H9 (cell line): ENCODE measurements at places on chromosomes 1 and 21.
A peak's percentile ranks its signal among the peaks of the same experiment; 100 is the strongest.

DNA sequence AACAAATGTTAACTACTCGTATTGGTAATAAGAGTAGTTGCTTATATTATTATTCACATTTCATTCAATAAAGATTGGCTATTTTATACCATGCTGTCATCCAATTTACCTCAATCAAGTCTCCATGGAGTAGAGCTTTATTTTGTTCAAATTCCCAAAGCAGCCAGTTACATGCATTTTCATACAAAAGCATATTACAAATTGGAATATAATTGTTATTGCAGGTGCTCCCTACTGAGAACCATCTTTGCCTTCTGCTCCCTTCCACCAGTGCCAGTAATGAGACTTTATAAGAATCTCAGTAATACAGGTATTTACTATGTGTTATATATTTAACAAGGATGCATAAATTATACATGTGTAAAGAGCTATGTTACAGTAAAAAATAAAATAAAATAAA is 54.2 kb downstream of the FOXJ3 start:
- no peak for DNase-seq

GRCh38 chr1:65650682-65651081 is 142.0 kb upstream of the PDE4B start:
- no peak for DNase-seq

- DNase-seq: no peak
These were observed 642.8 kb downstream of the PLA2G4A start for GRCh38 chr1:187471555-187471954.

GRCh38 chr1:183734543-183735036 is 70.3 kb upstream of the RGL1 start:
- DNase-seq: no peak

DNA sequence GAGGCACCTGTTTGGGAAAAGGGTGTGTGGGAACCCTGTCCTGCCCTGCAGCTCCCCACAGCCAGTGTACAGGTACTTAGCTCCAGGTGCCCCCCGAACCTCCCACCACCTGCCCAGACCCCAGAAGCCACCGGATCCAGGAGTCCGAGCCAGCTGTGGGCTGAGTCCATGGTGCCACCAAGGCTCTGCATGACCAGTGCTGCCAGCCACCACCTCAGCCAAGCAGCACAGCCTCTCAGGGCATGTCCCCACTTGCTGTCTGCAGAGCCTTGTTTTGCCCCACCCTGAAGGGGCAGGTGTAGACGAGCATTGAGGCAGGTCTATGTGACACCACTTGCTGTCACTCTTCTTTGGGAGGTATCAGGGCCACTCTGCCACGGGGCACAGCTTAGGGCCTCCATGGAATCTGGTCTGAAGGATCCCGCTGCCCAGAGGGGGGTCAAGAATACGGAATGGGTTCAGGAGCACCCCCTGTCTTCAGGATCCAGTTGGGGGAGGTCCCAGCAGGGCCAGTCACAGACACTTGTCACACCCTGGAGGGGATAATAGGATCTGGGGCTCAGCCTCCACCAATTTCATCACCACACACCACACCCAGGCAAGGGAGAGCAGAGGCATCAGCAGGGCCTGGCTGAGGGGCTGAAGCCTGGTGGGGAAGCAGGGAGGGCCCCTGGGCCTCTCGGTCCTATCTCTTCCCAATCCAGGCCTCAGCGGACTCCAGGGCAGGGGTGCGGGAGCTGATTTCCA is 27.7 kb downstream of the ARHGEF19 start:
- DNase-seq: no peak

DNA sequence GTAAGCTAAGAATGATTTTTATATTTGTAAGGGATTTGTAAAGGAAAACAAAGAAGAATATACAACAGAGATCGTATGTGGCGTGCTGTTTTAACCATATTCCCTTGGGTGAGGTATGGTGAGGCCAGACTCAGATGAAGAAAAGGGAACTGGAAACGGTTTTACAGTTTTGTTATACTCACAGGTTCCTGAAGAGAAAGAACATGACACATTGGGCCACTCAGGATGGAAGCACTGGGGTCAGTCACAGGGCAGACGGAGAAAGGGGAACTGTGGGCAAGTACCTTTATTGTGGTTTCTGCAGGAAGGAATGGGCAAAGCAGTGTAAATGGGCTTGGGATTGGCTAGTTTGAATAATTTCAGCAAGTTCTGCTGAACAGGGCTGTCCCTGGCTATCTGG is 177.4 kb downstream of the LBR start:
- no peak for DNase-seq

GRCh38 chr1:42017259-42017658 is 98.5 kb upstream of the HIVEP3 start:
- no peak for DNase-seq

DNA sequence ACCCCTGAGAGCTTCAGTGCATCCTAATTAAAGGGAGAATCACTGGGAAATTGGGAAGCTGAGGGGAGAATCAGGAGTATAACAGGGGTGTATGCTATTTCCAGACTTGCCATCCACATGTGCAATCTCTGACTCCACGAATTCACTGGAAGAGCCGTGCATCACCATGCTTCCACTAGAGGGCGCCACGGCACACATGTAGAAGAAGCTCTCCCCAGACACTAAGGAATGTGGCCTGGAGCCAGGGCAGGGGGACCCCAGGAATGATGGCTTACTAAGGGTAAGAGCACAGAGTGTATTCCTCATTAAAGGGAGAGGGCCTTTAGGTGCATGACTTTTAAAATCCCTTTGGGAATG is 81.5 kb downstream of the ABCA4 start:
- DNase-seq: peak; percentile 75

- no peak for DNase-seq
These were observed 183.4 kb upstream of the NFIA start for GRCh38 chr1:60898987-60899386.

DNA sequence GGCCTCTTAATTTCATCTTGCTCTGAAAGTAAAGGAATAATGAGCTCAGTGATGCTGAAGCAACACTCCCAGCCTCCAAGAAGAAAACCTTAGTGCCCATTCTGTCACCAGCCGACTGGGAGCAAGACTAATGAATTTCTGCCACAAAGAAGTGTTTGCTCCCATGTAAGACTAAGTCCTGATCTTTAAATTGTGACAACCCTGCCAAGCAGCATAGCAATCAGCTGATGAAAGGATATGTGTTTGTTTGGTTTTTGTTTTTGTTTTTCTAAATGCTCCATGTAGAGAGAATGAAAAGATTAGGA is 113.7 kb upstream of the PALMD start:
- DNase-seq: no peak

GRCh38 chr1:175073633-175074032 is 6.0 kb downstream of the TNN start:
- DNase-seq: peak; percentile 56

- peak; percentile 36 for DNase-seq
These were observed 38.4 kb upstream of the CASZ1 start for GRCh38 chr1:10834770-10835412.

DNA sequence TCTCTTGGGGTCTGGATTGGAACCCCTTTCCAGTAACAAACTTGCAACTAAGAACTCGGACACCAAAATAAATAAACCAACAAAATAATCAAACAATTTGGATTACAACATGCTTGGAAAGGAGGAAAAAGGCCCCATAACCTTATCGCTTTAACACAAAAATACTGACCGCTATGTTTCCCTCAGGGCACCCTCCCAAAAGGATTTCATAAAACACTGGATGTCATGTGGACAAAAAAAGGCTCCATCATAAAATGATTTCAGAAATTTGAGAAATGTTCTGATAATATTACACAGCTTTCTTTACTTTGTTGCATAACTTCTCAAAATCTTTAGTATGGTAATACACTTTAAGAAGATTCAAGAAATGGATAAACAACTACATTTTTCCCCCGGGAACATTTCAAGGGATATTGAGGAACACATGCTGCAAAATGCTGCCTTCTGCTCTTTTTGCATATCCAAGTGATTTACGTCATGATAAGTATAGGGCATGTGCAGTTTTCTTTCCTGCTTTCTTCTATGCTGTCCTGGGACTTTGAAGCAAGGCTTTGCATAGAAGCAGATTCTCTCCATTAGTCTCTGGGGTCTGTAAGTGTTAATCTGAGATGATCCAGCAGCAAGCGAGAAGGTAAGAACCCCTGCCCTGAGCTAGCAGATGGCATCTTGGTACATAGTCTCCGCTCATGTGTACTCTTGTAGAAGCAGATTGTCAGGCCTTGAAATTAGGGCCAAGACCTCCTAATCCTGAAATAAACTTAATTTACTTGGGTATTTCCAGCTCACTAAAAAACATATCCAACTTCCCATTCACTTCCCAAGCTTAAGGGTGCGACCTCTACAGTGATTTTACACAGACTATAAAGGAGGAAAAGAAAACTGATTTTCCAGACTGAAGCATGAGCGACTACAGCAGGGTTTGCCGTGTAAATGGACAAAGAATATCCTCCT is 85.5 kb upstream of the KIAA0040 start:
- no peak for DNase-seq

DNA sequence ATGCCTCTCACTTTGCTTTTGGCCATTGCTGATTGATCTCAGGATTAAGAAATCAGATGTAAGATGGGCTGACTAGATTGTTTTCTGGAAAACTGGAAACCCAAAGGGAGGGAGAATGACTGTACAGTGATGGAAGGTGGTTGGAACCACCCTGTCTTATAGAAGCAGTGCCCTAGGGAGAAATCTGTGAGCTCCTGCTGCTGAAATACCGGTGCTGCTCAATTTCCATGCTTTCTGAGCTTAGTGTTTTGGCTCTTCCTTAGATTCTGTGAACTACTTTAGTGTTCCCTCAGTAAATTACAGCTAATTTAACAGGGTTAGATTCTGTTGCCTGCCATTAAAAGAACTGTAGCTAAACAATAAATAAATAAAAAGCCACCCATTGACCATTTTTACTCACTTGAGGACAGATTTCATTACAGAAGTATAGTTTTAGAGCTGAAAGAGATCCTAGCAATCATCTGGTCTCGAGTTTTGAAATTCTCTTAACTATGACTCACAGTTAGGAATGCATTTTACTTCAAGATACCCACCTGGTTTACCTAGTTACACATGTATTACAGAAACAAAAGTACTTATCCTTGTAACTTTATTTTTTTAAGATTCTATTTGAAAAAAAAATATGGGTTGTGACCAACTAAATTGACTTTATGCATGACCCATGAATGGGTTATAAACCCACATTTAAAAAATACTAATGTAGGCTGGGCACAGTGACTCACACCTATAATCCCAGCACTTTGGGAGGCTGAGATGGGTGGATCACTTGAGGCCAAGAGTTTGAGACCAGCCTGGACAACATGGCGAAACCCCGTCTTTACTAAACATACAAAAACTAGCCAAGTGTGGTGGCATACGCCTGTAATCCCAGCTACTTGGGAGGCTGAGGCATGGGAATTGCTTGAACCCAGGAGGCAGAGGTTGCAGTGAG is 33.2 kb downstream of the CAMSAP2 start:
- no peak for DNase-seq

- DNase-seq: no peak
These were observed 232.6 kb downstream of the PCP4 start for GRCh38 chr21:40099809-40100208.

DNA sequence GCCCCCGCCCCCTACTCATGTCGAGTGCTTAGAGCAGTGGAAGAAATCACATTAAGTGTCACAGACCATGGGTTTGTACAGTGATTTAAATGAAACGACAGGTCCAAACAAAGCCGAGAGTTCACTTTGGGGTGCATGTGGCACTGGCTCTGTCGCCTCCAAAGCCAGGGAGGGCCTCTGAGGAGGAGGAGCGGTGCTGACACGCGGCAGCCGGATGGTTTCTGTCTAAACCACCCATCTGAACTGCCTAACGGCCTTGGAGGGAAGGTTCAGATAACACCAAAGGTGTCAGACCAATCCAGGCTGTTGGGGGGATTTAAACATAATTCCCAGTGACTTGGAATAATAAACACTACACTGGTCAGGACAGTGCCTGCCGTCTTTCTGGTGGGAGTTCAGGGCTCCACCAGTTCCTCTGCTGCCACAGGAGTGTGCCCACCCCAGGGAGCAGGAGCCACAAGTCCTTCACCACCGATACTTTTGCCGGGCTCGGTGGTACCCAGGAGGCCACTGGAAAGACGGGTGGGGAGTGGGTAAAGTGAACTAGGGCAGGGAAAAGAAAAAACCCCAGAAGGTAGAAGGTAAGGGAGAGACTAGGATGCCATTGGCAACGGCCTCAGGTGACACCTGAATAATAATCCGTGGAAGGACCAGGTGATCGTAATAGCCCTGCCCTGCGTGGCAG is 78.2 kb downstream of the SLC66A1 start:
- DNase-seq: no peak

GRCh38 chr1:41580021-41580420 is 95.5 kb upstream of the EDN2 start:
- DNase-seq: no peak

- no peak for DNase-seq
These were observed 3.7 kb downstream of the OLFM3 start for GRCh38 chr1:101992821-101993575.

DNA sequence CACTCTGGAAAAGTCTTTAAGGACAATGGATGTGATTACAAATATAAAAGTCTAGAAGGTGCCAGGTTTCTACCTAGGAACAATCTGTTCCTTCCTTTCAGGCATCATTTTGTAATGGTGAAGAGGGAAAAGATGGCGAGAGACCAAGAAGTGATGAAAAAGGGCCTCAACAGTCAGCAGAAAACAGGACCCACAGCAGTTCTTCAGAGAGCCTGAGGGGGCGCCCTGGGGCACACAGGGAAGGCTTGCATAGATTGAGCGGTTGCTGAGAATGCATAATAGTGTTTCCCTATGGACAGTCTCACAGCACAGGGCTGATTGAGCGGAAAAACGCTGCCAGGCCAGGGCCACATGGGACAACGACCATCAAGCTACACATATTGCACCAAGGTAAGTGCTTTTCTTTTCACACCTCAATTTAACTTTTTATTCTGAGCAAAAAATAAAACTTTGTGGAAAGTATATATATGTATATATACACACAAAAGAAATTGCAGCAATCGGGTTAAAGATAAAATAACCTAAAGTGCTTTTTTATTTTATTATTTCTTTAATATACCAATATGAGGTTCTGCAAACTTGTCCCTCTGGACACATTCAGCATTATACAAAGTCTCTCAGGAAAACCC is 3.1 kb upstream of the YRDC start:
- peak; percentile 82 for DNase-seq

- DNase-seq: peak; percentile 77
These were observed 280.3 kb upstream of the FMN2 start for GRCh38 chr1:239811211-239811885.

DNA sequence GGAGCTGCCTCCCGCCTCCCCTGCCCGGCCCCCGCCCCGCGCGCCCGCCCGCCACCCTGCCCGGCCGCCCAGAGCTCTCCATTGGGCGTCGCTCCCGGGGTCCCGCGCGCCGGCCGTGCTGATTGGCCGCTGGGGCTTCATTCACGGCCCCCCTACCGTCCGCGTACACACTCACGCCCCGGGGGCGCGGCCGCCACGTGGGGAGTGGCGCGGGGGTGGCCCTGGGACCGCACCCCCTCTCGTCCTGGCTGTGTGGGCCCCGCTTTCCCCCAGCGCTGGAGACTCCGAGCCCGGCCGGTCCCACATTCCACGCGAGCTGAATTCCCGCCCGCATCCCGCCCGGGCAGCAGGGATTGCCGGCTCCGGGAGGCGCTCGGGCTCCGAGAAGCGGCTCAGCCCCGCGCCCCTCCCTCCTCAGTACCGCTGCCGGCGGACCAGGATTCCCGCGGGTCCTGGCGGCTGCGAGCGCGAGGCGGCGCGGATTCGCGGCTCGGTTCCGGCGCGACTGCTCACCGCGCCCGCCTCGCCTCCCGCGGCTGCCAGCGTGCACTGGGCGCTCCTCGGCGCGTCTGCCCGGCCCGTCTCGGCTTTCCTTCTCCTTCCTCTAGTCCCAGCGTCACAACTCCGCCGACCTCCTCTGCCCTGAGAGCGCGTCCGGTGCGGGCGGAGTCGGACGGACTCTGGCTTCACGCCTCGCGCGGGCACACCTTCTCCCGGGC is 450 bp upstream of the POU3F1 start:
- peak; percentile 90 for DNase-seq

GRCh38 chr1:86195281-86195680 is 38.7 kb upstream of the COL24A1 start:
- no peak for DNase-seq
